ENCODE measurements at places on chromosomes 5 and 9.

DNA sequence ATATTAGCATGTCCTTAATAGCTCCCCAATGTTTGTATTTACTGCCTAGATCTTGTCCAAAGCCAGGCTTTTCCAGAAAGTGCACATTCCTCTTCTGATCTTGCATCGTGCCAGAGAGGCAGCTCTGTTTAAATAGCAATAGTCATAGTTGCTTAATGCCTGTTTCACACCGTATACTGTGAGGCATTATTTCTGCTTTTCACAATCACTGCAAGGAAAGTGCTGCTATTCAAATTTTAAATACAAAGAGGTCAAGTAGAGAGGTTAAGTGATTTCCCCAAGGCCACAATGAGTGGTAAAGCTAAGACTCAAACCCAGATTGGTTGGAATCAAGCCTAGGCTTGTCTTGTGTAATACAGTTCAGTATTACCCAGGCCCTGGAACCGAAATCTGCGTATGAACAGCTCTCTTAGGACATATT lies 153.6 kb downstream of the SNX18 start:
- DNase-seq, result peak; percentile 30

DNA sequence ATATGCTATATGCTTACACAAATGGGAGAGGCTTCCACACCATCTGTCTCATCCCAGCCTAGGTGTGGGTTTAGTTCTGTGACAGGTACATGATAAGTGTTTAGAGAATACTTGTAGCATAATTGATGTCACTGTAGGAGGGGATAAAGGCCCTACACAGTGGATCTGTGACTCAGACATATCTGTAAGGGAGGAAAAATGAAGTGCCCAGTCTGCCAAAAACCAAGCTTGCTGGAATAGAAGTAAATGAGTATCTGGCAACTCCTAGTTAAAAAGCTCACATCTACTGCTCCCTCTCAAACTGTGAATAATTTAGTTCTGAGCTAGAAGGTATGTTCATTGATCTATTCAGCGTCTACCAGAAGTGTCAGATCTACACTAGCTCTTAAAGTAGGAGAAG lies 38.9 kb upstream of the FAM174A start:
- DNase-seq, result no peak

- DNase-seq, result peak; percentile 34
Observed at GRCh38 chr5:173329491-173330337, 1.5 kb upstream of the STC2 start.

- DNase-seq, result no peak
Observed at GRCh38 chr5:74552101-74552500, 88.4 kb downstream of the ENC1 start.

- no peak for DNase-seq
Observed at GRCh38 chr9:91886414-91887076, 63.5 kb downstream of the ROR2 start.

DNA sequence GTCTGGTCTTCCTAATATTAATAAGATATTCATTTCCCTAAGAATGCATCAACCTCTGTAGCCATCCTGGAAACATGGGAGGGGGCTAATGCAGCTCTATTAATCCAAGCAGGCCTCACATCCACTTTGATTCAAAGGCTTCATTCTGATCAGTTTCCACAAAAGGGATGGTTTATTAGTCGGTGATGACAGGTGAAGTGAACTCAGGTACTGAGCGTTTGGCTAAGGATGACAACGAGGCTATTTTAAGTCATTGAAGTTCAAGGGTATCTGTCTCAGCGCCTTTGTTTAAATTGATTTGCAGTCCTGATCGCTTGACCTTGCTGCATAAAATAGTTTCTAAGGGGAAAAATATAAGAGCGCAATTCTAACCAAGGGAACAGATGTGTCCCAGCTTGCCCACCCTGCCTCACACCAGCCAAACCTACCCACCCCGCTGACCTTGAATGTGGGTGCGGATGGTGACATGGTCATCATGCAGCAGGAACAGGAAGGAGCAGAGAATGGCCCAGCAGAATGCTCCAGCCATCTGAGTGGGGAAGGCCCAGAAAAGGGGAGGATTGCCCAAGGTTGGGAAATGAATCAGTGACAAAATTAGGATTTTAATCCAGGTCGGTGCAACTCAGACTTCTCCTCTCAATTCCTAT lies 70.5 kb upstream of the ZNF618 start:
- DNase-seq, result no peak

- DNase-seq, result peak; percentile 63
Observed at GRCh38 chr9:129685220-129685932, 19.9 kb downstream of the PRRX2 start.

- peak; percentile 65 for DNase-seq
Observed at GRCh38 chr5:34608859-34609648, 47.1 kb upstream of the RAI14 start.

DNA sequence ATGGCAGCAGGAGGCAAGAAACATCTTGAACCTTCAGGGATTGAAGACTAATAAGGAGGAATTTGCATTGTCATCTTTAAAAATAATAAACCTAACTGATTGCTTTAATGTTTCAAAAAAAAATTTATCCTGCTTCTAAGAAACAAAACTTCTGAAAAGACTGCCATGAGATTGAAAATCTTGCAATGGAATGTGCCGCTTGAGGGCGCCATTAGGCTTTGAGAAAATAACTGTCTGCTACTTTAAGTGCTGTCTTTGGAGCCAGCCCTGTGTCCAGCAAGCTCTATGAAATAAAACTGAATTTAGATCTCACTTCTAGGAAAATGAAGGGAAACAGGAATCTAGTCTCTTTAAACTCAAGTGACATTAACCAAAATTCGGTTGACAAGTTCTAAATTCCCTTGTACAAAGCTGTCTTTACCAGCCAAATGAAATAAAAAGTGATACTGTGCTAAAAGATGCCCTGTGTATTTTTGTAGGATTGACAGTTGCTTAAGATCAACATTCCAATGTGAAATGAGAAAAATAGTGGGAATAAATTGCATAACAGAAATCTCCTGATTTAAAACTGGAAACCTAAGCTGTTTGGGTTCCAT lies 79.4 kb downstream of the ESM1 start:
- DNase-seq, result peak; percentile 71
